Pons (tissue), 1 donor: ENCODE measurements at places on chromosomes 12 and 14.

DNA sequence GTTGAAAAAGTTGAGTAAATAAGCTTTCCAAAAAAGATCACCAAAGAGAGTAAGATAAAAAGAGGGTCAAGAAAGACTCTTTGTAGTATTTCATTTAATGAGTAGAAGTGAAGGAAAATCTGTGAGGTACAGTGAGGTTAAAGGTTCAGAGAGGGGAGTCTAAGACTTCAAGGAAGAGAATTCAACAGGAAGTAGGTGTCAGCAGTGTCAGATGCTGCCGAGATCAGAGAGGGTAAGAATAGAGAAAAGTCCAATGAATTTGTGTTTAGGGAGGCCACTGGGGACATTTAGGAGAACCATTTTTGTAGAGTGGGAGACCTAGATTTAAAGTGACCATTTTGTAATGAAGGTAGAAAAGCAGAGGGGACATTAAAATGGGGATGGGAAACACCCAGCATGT is 71.6 kb upstream of the KRAS start:
- no peak for DNase-seq

GRCh38 chr12:24223926-24224325 is 274.5 kb upstream of the SOX5 start:
- no peak for DNase-seq

DNA sequence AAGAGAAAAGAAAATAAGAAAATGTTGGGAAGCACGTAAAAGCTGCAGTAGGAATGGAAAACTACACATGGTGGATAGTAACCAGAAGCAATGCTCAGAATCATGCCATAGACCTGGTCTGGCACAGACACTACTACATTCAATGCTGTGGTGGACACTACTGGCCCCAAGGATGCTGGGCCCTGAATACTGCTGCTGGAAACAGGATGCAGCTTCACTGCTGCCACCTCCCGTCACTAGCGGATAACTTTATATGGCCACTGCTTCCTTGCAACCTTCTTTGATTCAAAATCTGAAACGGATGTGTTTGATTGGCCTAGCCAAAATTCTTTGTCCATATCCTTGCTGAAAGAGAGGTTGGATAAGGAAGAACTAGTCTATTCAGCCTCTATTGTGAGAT is 30.7 kb downstream of the ADCY6 start:
- no peak for DNase-seq

- no peak for DNase-seq
These were observed 10.1 kb downstream of the EIF5 start for GRCh38 chr14:103343905-103344797.

GRCh38 chr12:70190262-70191010 is 52.8 kb upstream of the CNOT2 start:
- no peak for DNase-seq

DNA sequence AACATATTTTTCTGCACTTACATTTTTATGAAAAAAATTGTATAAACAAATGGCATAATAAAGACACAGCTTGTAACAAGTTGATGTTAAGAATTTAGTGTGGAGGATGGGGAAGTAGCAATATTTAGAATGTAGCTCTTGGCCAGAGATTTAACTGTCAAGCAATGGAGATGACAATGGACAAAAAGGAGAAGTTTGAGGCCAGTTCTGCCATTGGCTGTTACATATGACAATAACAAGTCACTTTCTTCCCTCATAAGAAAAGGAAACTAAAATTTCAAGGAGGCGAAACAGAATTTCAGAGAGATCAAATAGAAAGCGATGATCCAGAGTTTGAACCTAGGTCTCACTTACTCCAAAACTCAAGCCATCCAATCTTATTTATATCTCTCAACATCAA is 122.8 kb upstream of the CCDC175 start:
- peak; percentile 55 for DNase-seq

GRCh38 chr12:7023114-7023513 is 4.8 kb upstream of the LPCAT3 start:
- no peak for DNase-seq

- no peak for DNase-seq
These were observed 19.3 kb downstream of the FOXN3 start for GRCh38 chr14:89397569-89398230.

- no peak for DNase-seq
These were observed 880.1 kb upstream of the FBXO33 start for GRCh38 chr14:40312296-40312695.

- no peak for DNase-seq
These were observed 15.9 kb downstream of the ATP6V1D start for GRCh38 chr14:67343601-67344230.

- no peak for DNase-seq
These were observed 62.9 kb downstream of the SAMD4A start for GRCh38 chr14:54629635-54630360.

DNA sequence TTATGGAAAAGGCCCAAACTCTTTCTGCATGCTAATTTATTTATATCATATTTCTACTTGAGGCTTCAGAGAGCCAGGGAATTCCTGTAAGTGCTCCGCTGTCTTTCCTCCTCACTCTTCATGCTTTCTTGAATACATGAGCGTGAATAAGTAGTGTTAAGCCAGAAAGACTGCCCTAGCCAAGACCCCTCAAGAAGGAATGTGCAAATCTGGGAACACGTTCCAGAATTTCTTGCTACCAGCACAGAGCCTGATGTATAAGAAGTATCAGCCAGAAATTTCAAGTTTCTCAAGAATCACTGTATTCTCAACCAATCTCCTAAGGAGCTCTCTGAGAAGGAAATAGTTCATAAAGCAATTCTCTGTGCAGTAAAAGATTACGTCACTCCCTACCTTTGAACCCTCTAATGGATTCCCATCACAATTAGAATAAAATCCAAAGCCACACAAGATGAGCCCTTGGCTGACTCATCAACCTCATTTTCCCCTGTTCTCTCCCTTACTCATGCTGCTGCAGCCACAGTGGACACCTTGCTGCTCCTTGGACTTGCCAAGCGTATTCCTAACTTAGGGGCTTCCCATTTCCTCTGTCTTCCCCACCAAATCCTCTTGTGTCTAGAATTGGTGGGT is 6.9 kb upstream of the TSPAN8 start:
- no peak for DNase-seq

DNA sequence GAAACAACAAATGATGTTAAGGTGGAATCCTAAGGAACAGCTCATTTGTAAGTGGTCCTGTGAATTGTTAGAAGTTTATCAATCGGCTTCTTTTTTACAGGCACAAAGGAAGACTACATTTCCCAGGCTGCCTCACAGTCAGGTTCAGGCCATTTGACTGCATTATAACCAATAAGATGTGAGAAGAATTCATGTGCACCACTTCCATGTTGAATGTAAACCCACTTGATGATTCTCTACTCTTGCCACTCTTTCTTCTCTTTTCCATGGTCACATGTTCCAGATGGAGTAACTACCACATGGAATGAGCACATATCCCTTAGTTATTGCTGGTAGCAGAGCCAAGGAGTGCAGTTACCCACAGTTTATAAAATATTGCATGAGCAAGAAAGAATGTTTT is 67.1 kb upstream of the GZMB start:
- DNase-seq, result no peak
